ENCODE measurements at places on chromosomes 3 and 15. TPM values are rescaled to one million over a fixed set of nuclear protein-coding genes. Genes with fewer than 3 reads are reported as not detected.
A peak's percentile ranks its signal among the peaks of the same experiment; 100 is the strongest.

DNA sequence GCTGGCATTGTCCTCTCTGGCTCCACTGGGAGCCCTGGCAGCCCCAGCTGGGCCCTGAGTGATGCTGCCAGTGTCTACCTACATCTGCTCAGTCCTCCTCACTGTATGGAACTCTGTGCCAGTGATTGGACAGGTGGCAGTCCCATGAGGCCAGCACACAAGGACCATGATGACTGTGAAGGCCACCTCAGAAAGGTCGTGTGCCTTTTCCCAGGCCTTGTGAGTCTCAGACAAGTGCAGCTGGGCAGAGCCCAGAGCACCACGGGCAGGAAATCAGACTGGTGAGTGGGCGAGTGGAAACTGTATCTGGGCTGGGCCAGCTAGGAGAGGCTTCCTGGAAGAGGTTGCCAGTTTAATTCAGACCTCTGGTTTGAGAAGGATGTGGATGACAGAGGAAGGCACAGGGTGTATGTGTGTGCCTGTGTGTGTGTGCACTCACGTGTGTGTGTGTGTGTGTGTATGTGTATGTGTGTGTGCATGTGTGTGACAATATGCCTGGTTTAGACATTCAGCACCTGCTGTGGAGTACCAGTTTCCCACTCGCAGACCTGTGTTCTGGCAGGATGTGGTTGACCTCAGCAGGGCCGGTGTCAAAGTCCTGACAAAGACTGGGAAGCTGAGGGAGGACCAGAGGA is 7.0 kb downstream of the MAPKAPK3 start:
- H3K4me1 ChIP-seq: peaks cover 33% of the 10 kb centered on the region
- no peak overlapping the region for H3K4me3 ChIP-seq
- H3K27ac ChIP-seq: peak overlapping the region; percentile 45
- H3K36me3 ChIP-seq: no peaks in the 10 kb centered on the region
- H3K27me3 ChIP-seq: no peaks in the 10 kb centered on the region

DNA sequence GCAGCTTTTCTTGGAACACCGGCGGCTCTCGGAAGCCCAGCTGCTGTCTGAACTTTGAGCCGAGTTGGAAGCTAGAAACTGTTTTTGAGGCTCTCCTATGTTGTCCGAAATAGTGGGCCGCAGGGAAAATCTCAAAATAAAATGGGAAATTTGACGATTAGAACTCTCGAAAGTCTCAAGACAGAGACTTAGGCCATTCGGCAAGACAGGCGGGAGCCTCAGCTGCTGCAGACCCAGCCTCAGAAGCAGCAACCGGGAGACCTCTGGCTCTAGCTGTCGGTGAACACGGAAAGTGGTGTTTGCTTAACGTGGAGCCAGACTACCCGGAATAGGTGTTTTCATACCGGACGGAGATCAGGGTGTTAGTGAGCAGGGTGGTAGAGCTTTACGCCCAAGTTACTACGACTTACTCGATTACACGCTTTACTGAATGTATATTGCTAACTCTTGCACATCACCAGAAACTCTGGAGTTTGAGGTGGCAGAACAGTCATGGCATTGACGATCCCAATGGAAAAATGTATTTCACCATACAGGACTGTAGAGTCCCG is 357 bp upstream of the MAN2C1 start:
- peak overlapping the region; percentile 100 for H3K27ac ChIP-seq
- peaks cover 25% of the 10 kb centered on the region for H3K4me1 ChIP-seq
- DNase-seq: no peak

The REC114 gene
- not detected for total RNA-seq

DNA sequence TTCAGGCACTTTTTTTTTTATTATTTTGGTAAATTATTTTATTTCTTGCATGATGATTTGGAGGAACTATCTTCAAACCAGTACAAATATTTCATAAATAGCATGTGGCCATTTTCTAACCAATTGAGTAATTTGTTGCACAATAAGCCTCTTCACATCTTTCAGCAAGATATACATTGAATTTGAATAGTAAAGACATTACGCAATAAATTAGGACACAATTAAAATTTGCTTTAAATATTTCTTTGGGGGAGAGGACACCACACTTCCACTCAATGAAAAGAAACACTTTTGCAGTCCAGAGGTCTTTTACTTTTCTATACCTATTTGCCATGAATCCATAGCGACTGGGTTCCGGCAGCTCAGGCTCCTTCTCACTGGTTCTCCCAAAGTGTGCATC is 762.6 kb upstream of the GOLIM4 start:
- DNase-seq: no peak
- H3K4me1 ChIP-seq: no peaks in the 10 kb centered on the region
- H3K27me3 ChIP-seq: no peaks in the 10 kb centered on the region

- no peaks in the 10 kb centered on the region for H3K36me3 ChIP-seq
- H3K4me3 ChIP-seq: no peak overlapping the region
- H3K4me1 ChIP-seq: no peaks in the 10 kb centered on the region
- peaks cover 13% of the 10 kb centered on the region for H3K27me3 ChIP-seq
These were observed 58.8 kb upstream of the CTXND1 start for GRCh38 chr15:80310776-80311175.

DNA sequence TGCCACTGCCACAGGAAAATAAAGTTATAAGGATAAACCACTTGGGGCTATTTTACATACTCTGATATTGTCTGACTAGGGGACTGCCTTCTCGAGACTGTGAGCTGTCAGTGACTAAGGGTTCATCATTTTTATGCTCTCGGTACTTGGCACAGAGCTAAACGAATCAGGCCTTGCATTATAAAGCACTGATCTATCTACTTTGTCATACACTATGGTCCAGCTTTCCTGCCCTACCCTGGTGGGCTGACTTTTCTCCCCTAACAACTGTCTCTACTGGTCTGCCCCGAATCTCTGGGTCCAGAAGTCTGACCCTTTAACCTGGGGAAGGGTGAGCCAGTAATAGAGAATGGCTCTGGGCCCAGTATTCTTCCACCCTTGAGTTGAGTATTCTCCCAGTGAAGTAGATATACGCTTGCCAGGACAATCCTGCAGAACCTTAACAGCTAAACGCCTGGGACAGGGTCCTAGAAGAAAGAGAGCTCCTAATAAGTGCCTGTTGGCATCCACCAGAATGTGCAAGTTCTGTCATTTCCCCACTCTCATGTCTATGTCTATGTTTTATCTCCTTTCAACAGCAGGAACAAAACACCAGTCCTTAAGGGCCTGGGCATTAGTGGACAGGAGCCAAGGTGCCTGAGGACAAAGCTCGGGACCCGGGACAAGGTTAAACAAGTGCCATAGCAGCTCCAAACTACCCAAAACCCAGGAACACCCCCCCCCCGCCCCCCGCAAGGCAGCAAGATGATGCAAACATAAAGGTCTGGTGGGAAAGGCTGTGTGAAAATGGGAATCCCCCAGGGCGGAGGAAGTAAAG is 1.2 kb downstream of the LARP6 start:
- H3K27ac ChIP-seq: peak overlapping the region; percentile 91
- no peak for DNase-seq
- peaks cover 36% of the 10 kb centered on the region for H3K4me1 ChIP-seq
- no peaks in the 10 kb centered on the region for H3K27me3 ChIP-seq

DNA sequence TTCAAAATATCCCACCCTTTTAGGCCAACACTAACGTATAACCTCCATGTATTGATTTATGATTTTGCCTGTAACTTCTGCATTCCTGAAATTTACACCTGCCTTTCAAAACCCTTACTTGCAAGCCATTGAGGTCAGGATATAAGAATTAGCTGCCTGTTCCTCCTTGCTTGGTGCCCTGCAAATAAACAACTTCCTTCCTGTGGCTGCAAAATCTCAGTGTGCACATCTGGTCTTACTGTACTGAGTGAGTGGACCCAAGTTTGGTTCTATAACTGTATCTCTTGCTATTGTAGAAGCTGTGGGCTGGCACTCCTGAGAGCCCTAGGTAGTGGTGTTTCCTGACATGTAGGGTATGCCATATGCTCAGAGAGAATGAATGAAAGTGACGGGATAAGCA is 191.1 kb upstream of the RASGRP1 start:
- no peak overlapping the region for H3K4me3 ChIP-seq
- no peaks in the 10 kb centered on the region for H3K36me3 ChIP-seq
- H3K27ac ChIP-seq: no peak overlapping the region
- H3K27me3 ChIP-seq: no peaks in the 10 kb centered on the region
- DNase-seq: no peak

GRCh38 chr15:51801391-51801835 is 28.0 kb upstream of the TMOD3 start:
- H3K36me3 ChIP-seq: peaks cover 20% of the 10 kb centered on the region
- no peak overlapping the region for H3K4me3 ChIP-seq
- H3K27me3 ChIP-seq: no peaks in the 10 kb centered on the region
- DNase-seq: peak; percentile 52

GRCh38 chr15:101391431-101391830 is 96.4 kb upstream of the SNRPA1 start:
- DNase-seq: no peak
- no peaks in the 10 kb centered on the region for H3K27me3 ChIP-seq
- H3K27ac ChIP-seq: no peak overlapping the region

- DNase-seq: no peak
- peaks cover 45% of the 10 kb centered on the region for H3K36me3 ChIP-seq
- H3K27me3 ChIP-seq: no peaks in the 10 kb centered on the region
- H3K4me3 ChIP-seq: no peak overlapping the region
- no peaks in the 10 kb centered on the region for H3K4me1 ChIP-seq
These were observed 28.6 kb downstream of the FAM98B start for GRCh38 chr15:38482572-38482971.

- no peaks in the 10 kb centered on the region for H3K27me3 ChIP-seq
- DNase-seq: no peak
- peaks cover 12% of the 10 kb centered on the region for H3K4me1 ChIP-seq
- H3K27ac ChIP-seq: no peak overlapping the region
- H3K36me3 ChIP-seq: no peaks in the 10 kb centered on the region
- H3K4me3 ChIP-seq: no peak overlapping the region
These were observed 87.4 kb downstream of the NFKBIZ start for GRCh38 chr3:101936419-101937356.

All from stomach (tissue), 19 donors.